ENCODE measurements at places on chromosomes 7 and 10.

DNA sequence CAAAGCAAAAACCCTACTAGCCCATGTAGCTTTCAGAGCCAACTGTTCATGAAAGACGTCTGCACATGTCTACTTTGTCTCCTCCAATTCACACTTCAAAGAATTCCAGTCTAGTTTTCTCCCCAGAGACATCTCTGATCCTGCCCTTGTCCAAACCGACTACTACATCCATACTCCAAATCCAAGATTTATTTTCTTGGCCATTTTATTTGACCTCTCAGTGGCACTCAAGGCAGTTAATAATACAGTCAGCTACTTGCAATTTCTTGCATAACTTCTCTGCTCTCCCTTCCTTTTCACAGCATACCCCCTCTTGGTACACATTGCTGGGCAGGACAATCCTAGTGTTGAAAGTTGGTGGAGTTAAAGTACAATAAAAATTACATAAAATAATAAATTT lies 170.9 kb upstream of the INHBA start:
- no peak for DNase-seq

DNA sequence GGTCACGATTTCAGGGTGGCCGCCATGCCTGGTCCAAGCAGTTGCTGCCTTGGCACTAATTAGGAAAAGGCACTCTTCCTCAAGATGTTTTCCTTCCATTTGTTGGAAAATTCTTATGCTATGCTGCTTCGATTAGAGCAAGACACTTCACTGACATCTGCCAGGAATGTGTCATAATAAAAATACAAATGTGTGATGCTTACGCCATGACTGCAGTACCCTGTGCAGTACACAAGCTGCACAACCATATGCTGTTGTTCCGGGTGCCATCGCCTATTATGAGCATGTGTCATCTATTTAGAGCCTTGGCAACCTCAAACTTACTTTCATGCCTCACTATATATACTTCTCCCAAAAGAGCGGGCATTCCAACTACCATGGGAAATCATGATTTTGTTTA lies 14.9 kb upstream of the MPP7 start:
- peak; percentile 58 for DNase-seq

DNA sequence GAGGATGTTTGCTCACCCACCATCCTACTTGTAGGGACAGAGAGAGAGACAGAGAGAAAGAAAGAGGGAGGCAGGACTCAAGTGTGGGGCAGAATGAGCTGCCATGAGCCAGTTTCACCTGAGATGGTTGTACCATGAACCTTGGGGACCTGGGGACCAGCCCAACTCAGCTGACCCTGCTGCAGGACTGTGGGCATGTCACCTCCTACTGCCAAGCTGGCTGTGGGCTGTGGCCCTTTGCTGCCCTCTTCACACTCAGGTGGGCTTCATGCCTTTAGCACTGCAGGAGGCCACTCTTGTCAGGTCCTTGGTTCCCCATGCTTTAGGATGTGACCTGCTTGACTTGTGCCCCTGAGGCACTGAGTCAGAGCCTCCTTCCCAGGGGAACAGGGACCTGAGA lies 108.2 kb upstream of the PCBD1 start:
- DNase-seq, result no peak

- no peak for DNase-seq
Observed at GRCh38 chr10:129046962-129047361, 420.1 kb upstream of the MGMT start.

DNA sequence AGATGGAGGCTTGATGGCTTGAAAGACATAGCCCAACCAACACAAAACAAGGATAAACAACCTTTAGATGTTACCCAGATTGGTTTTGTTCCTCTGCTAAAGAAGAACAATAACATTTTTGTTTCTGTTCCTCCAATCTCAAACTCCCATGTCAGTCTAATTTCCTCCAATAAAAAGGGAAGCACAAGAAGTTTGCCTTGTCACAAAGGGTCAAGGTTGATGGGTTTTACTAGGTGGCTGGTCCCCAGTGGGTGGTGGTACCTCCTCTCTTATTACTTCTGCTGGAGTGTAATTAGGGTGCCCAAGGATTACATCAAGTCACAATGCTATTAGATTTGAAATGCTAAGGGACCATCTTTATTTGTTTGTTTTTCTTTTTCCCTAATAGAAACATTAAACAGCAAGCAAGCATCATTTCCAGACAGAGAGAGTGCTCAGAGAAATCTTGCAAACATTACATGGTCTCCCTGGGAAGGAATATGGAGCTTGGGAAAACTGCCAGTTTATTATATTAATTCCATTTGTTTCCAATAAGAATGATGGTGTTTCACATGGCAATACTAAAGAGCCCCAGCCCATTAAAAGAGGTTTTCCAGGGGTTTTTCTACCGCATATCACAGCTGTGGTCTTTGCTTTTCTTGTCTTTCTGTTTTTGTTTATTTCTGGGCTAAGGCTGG lies 78.3 kb upstream of the AOAH start:
- no peak for DNase-seq

- no peak for DNase-seq
Observed at GRCh38 chr7:2820508-2820934, 23.6 kb downstream of the GNA12 start.

DNA sequence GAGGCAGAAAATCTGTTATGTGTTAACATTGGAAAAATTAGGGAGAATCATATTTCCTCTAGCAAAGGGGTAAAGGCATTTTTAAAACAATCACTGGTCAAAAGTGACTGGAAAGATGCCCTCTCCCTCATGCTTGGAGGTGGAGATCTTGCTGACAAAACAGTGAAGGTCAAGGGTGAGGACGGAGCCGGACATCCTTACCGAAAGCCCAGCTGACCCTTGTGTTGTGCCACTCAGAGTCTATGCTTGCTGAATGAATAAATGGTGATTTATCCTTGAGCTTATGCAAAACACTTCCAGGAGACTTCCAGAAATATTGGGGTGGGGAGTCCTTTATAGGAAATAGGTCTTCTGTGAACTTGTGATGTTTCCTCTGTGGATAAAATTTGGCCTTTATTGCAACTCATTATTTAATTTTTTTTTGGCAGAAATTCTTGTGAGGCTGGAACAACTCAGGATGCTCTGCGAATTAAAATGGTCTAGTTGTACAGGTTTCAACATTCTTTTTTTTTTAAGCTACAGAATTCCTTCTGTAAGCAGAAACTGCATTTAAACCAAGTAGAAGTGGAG lies 28.3 kb upstream of the ELMO1 start:
- DNase-seq, result no peak

DNA sequence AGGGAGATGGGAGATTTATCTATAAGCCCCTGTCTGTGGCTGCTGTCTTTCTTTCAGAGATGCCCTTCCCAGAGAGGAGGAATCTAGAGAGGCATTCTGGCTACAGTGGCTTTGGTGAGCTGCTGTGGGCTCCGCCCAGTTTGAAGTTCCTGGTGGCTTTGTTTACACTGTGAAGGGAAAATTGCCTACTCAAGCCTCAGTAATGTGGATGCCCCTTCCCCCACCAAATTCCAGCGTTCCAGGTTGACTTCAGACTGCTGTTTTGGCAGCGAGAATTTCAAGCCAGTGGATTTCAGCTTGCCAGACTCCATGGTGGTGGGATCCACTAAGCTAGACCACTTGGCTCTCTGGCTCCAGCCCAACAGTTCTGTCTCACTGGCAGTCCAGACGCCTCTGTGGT lies 951.6 kb downstream of the CCSER2 start:
- DNase-seq, result no peak

GRCh38 chr7:29408841-29409243 lies 154.8 kb upstream of the PRR15 start:
- DNase-seq, result peak; percentile 83

- peak; percentile 4 for DNase-seq
Observed at GRCh38 chr7:23335621-23336020, 36.5 kb downstream of the MALSU1 start.

DNA sequence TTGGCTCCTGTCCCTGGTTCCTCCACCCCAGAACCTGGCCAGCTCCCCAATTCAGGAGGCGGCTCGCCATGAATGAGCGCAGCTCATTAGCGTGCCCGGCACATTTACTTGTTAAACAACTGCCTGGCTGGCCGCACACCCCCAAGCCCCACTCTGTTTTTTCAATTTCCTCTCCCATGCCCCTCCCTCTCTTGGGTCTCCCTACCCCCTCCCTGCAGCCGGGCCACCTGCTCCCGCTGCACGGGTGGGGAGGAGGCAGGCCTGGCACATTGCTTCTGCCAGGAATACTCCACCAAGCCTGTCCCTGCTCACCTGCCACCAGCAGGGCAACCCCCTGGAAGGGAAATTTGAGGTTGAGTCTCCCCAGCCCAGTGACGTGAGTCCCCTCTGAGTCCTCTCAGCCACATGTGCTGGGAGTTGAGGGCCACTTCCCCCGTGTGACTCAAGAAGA lies 2.5 kb upstream of the SLIT1 start:
- peak; percentile 53 for DNase-seq

DNA sequence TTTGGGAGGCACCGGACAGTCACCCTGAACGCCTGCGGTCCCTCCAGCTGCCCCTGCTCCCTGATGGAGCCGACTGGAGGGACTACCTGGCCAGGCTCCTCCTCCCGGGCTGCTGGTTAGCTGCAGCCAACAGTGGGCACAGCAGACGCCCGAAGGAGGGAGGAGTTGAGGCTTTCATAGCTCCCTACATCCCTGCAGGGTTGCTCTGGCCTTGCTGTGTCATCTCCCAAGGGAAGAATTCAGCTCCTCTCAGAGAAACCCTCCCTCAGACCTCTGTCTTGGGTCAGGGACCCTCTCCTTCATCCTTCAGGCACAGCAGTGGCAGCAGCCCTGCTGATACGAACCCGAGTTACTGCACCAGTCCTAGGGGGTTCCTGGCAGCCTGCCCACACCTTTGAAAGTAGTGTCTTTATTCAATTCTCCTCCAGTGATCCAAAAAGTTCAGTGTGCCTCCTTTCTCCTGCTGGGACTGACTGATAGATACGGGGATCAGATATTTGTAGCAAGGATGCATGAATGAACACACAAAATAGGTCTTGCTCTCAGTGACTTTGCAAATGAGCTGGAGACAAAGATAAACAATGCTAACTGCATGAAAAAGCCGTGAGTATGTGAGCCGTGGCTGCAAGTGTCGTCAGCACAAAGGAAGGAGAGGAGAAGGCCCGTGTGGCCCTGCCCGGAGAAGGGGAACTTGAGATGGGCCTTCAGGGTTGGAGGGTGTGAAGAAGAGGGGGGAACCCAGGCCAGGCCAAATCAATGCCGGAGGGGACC lies 136.6 kb downstream of the PRKAG2 start:
- DNase-seq, result no peak

GRCh38 chr7:2926896-2927405 lies 82.8 kb upstream of the GNA12 start:
- no peak for DNase-seq

DNA sequence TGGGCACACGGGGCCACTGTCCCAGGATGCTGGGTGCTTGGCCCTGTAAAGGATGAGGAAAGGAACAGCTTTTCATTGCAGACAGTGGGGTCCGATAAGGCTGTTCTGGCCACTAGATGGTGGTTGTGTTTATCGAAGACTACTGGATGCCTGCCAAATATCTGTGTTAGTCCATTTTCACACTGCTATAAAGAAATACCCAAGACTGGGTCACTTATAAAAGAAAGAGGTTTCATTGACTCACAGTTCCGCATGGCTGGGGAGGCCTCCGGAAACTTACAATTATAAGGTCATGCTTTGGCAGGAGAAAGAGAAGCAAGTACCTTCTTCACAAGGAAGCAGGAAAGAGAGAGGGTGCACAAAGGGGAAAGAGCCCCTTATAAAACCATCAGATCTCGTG lies 32.2 kb upstream of the GARS1 start:
- no peak for DNase-seq

DNA sequence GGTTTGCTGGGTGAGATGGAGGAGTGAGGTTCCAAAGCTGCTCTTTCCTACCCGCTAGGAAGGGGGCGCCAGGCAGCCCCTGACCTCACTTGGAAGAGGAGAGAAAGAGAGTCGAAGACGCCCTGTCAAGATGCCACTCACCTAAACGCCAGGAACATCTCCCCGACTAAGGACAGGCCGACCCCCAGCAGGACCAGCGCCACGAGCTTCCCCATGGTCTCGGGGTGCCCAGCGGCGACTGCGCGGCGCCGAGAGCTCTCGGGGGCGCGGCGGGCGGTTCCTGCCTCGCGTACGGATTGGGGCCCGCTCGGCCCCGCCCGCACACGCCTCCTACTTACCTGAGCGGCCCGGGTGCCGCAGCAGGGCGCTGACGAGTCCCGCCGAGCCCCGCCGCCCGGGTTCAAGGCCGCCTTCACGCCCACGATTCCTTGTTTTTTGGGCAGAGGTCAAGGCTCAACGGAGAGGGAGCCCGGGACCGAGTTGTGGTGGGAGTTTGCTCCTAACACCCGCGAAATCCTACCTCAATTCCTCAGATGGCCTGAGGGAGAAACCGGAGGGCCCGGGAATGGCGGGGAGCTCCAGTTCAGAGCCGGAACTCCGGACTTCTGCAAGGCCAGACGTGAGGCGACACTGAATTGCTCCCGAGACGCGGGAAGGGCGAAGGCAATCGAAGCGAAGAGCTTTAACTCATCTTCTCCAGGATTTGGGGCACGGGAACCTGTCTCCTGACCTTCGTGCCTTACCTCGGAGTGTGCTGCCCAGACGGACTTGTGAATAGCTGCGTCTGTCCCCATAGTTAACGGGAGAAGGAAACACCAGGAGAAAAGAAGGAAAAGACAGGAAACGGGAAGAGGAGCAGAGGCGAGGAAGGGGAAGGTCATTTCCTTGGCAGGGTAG lies at the start of gene PON3:
TSS of gene PON3 (minus strand) at position 240 of the 897 bp plus-strand sequence. CDS start at position 215, 25 bp downstream.
- DNase-seq, result no peak

DNA sequence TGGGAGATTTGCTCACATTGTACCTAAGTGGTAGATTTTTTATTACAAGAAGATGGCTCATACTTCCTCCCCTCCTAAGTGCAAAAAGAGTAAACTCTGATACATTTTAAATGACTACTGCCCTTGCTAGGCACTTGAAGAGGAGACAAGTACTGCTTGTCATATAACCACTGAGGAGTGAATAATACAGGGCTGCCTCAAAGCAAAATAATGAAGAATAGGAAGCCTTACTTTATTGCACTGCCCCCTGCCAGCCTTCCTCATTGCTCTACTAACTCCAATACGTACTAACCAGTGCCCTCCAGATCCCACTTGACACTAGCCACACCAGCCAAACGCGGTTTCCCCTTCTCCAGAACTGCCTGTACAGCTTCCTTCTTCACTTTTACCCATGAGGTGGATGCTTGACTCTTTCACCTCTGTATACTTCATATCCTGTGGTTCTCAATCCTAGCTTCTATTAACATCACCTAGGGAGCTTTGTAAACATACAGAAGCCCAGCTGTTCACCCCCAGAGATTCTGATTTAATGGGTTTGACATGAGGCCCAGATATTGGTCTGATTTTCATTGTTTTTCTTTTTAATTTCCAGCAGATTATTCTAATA lies 11.7 kb upstream of the MTERF1 start:
- no peak for DNase-seq

- DNase-seq, result no peak
Observed at GRCh38 chr10:12597176-12597575, 247.8 kb downstream of the CAMK1D start.

GRCh38 chr7:104793066-104793465 lies 220.9 kb upstream of the KMT2E start:
- DNase-seq, result no peak
